ENCODE measurements at places on chromosomes 11 and 22.

GRCh38 chr22:41544671-41545476, 604 bp upstream of the POLR3H start:
- DNase-seq = no peak

- no peak for DNase-seq
These were observed 94.3 kb downstream of the SLC17A6 start for GRCh38 chr11:22432291-22433093.

GRCh38 chr11:17734418-17734911, at the start of gene KCNC1:
Gene KCNC1, plus strand, starts transcription at chr11:17734781. Its CDS starts 1,222 bp downstream, at chr11:17736003.
- no peak for DNase-seq

DNA sequence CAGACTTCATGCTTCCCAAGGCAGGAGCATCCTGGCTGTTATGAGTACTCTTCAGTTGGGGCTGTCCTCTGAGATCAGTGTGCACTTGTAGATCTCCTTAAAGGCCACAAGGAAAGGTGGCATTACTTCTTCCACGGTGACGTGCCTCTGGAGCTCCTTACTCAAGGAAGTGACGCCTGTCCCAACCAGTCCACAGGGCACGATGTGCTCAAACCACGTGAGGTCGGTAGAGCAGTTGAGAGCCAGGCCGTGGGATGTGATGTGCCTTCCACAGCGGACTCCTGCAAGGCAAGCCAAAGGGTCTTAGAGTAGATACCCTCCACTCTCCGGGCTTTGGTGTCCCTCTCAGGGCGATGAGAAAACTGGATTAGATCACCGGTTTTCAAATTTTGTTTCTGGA, 1.4 kb downstream of the LIPT2 start:
- no peak for DNase-seq

- DNase-seq = no peak
These were observed 121.2 kb downstream of the ZNF280B start for GRCh38 chr22:22387386-22387736.

DNA sequence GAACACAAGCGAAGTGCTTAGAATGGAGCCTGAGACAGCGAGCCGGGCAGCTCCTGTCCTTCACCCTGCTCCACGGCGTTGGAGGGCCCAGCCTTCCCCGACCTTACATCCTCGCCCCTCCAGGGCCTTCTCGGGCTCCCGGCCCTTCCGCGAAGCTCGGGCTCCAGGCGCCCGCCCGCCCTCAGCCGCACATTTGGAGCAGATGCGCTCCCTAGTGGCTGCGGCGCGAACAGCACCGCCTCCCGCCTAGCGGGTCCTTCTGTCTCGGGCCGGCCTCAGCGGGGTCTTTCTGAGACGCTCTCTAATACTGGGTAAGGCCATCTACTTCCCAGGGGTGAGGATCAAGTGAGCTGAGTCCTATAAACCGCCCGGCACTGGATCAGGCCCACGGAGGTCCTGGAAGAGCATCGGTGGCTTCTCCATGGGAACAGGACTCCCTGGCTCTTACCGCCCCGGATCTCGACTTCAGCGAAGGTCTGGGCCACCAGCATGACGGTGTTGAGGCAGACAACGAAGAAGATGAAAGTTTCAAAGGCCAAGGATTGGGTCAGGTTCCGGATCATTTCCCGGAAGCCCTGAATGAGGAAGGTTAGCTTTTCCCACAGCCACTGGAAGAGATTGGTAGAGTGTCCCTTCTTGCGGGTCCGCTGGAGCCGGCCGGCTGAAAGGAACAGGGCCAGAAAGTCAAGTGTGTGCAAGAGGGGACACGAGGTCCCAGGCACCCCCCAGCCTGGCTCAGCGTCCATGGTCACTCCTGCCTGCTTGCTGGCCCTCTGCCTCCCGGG, 3.7 kb downstream of the CATSPER1 start:
- peak; percentile 56 for DNase-seq

DNA sequence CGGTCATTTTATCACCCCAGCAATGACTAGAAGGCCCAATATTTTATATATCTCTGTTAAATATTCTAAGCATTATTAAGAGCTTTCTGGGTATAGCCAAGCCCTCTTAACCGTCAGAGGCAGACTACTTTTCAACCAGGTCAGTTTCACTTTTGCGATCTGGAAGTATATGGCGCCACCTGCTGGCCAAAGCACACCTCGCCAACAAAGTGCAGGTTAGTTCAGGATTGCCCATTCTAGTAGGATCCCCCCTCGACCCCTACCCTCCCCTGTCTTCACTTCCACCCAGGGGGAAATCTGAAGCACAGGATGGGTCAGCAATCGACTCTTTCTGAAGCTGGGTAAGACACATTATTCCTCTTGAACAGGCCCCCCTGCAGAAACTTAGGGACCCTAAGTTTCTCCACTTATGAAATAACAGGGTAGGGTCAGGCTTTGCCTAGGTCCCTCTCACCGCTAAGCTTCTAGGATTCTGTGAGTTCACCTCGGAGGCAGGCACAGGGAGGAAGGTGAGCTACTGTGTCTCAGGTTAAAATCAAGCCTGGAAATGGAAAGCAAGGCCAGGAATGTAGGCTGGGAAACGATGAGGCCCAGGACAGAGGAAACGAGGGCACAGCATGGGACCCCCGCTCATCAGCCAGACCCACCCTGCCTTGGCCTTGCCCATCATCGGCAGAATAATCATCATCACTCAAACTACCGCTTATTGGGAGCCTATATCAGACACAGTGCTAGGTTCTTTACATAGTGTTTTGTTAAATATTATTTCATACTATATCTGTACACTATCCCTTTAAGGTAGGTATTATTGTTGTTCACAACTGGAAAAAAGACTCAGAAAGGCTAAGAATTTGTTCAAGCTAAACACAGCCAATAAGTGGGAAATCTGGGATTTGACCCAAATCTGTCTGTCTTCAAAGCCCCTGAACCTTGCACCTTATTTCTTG, 35.6 kb downstream of the KCNJ1 start:
- DNase-seq = peak; percentile 75

DNA sequence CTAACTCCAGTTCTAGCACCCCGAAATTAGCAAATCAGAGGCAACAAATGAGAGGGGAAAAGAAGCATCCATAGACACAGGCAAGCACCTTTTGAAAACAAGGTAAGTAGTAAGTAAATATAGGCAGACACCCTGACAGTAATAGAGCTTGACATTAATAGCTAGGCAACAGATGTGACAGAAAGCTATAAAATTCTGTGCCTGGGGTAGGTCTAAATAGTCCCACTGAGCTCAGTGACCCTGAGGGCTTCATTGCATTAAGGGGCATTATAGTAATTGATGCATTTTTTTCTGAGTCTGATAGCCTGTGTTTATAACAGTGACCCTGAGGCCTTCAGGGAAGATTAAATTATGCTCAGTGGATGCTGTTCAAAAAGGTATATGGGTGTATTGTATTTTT, 197.1 kb downstream of the HIPK3 start:
- DNase-seq = no peak

GRCh38 chr11:7278314-7278917, 26.7 kb downstream of the SYT9 start:
- no peak for DNase-seq

DNA sequence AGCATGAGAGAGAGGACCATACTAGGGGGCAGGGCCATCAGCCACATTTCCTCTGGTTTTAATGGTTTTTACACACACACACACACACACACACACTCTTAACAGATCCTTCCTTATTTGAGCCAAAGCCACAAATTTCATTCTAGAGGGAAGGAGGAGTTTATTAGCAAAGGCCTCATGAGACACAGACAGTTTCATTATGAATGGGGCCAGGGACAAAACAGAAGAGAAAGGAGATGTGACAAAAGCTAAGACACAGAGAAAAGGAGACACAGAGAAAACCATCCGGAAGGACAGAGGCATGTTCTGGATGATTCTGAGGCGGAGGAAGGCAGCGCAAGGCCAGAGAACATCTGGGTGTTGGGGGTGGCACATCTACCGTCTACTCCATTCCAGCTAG, 32.2 kb upstream of the ARFGAP3 start:
- no peak for DNase-seq

DNA sequence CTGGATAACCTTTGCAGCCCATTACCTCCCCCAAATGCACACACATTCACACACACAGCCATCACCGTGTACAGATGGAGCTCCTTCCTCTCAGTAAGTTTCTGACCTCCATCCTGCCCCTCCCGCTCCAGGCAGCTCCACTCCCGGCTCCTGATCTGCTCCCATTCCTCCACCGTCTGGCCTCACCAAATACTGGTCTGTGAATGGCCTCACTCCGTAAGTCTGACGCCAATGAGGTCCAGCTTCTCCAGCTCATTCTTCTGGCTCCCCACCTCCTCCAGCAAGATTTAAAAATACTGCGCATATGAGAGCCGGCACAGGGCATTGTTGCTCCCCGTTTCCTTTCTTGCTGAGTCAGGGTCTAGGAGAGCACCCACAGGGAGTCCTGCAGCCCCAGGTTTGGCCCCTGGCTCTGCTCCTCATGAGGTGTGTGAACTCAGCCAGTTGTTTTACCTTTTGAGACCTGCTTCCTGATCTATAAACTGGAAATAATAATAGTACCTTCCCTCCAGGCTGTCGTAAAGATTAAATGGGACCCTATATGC, 14.0 kb upstream of the TUB start:
- DNase-seq = no peak

GRCh38 chr11:122807731-122808477, 30.4 kb upstream of the CRTAM start:
- DNase-seq = no peak
